ENCODE measurements at places on chromosomes 12 and 14.
A peak's percentile ranks its signal among the peaks of the same experiment; 100 is the strongest.

- no peak for DNase-seq
Observed at GRCh38 chr12:131527736-131528135, 183.2 kb upstream of the SFSWAP start.

DNA sequence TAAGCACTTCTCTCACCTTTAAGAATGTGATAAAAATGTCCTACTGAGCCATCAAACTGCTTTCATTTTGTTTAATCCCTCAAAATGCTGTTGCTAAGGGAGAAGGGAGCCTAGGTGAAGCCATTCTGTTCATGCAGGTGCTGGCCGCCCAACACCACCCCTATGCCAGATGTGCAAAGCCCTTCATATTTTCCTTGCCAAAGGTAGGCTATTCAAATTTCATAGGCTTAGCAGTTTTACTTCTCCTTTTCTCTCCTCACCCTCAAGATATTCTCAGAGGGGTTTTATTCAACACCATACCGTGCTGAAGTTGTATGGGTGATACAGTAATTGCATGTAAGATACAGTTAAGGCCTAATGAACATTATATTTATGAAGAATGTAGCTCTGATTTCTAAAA is 461.7 kb downstream of the GXYLT1 start:
- DNase-seq = no peak

DNA sequence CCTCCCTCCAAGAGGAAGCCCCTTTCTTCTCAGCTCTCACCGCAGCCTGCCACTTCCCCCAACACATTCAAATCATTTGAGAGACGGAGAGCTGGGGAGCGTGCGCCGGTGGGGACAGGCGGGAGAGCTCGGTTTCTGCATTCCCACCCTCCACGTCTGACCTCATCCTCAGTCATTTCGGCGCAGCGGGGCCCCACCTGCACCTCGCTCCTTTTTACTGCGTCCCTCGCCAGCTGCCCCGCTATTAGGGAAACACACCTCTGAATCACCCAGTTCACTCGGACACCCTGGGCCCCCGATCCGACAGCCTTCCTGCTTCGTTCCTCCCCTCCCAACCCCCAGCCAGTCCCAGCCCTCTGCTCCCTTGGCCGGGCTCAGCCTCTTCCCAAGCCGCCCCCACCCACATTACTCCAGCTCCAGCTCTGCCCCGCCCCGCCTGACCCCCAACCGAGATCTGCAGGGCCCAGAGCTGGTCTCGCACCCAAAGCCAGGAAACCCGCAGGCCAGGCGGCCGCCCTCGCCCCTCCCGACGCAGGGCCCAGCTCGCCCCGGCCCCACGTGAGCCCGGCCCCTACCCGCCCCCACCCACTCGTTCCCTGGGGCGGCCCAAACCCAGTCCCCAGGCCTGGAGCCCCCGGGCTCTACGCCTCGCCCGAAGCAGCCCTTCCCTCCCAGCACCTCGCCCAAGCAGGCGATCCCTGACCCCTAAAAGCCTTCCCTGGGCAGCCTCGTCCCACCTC is 783 bp downstream of the CORO1C start:
- no peak for DNase-seq

DNA sequence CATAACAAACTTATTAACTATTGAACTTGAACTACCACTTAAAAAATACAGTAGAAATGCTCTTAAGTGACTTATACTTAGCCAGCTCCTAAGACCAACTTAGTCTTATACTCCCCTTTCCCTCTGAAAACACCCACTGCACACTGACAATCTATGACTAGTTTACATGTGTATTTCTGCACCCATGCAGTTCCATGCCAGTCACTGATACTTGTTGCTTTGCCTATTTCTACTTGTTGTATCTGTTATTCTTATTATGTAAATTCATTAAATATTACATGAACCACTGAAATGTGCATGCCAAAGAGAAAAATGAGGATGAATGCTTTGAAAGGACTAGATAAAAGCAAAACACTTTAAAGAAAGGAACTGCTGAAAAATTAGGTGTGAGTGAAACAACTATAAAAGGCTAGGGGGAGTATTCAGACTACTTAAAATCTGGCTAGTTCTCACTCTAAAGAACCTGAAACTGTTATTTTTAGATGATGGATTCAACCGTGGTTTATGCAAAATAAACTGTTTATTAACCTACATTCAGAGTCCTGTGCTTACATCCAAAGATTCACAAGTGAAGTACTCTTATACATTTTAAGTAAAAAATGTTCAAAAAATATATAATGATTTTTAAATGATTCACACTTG is 74.7 kb downstream of the RPS6KA5 start:
- DNase-seq = no peak

DNA sequence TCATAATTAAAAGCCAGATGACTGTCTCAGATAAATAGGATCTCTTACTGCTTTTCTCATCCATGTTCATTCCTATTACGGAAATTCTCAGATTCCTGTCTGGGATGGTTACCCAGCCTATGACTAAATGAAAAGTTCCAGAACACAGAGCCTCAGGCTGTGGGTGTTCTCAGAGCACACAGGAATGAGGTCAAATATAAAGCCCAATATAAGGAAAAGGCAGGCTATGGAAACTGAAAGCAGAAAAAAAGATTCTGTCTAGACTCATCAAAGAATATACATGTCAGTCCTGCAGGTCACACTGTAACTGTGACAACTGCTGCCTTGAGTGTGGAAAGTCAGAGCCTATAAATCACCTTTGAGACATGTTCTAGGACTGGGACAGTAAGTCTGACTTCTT is 64.3 kb downstream of the DCAF5 start:
- DNase-seq = no peak

DNA sequence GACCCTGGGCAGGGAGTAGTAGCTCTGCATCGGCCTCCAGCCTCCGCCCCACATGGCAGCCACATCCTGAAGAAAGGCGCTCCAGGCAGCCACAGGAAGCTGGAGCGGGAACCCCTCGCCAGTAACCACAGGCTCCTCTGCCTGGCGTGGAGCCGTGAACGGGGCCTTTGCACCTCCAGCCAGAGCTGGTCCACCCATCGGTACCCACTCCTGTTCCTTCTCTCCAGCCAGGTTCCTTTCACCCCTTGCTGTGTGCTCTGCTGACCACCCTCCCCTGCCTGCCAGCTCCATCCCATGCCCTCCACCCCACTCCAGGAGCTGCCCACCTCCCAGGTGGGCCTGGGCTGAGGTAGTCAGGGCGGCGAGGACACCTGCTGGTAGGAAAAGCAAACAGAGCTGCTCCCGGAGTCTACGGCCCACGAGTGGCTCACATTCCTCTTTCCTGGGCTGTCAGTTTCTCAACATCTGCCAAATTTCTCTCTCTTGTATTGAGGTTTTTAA is 2.7 kb downstream of the TGFB3 start:
- no peak for DNase-seq

DNA sequence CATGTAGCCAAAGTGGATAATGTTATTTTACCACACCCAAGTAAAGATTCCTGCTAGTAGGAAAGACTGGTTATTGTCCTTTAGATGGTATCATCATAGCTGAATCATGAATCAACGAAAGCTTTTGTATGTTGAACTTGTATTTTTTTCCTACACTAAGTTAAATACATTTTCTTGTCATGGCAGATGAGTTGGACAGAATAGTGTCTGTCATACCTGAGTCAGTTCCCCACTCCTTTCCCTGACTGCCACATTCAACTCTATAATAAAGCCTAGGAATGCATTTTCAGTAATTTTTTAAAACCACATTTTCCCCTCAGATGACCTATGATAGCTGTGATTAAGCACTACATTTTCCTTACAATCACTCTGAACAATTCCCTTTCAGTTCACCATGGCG is 9.3 kb upstream of the PTHLH start:
- no peak for DNase-seq

GRCh38 chr12:13896063-13896626 is 85.3 kb downstream of the GRIN2B start:
- DNase-seq = no peak

- DNase-seq = no peak
Observed at GRCh38 chr12:50453872-50454271, 50.9 kb upstream of the DIP2B start.

- no peak for DNase-seq
Observed at GRCh38 chr12:130715150-130715997, 725 bp downstream of the RIMBP2 start.

DNA sequence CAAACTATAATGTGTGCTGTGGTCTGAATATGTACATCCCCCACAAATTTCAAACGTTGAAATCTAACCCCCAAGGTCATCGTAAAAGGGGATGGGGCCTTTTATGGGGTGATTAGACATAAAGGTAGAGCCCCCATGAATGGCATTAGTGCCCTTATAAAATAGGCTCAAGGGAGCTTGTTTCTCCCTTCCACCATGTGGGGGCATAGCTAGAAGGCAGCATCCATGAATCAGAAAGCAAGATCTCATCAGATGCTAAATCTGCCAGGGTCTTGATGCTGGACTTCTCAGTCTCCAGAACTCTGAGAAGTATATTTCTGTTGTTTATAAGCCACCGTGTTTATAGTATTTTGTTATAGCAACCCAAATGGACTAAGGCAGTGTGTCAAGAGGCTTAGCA is 33.4 kb upstream of the IGF1 start:
- no peak for DNase-seq

- DNase-seq = no peak
Observed at GRCh38 chr12:106994579-106995220, 7.8 kb upstream of the MTERF2 start.

DNA sequence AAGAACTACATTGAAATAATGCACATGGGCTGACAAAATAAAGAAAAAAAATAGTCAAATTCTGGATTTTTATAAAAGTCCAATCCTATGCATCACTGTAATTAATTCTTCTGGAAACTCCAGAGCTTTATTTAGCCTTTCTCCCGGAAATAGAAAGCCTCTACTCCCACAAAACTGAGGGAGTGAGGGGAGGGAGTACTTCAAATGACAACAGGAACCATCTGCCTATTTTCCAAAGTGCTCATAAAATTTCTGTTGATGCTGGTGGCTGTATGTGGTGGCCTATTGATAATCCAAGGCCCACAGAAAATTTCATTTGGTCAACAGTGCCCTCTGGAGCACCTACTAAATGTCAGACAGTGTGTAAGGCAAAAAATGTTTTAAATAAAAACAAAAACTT is 64.6 kb downstream of the KIF21A start:
- peak; percentile 18 for DNase-seq

DNA sequence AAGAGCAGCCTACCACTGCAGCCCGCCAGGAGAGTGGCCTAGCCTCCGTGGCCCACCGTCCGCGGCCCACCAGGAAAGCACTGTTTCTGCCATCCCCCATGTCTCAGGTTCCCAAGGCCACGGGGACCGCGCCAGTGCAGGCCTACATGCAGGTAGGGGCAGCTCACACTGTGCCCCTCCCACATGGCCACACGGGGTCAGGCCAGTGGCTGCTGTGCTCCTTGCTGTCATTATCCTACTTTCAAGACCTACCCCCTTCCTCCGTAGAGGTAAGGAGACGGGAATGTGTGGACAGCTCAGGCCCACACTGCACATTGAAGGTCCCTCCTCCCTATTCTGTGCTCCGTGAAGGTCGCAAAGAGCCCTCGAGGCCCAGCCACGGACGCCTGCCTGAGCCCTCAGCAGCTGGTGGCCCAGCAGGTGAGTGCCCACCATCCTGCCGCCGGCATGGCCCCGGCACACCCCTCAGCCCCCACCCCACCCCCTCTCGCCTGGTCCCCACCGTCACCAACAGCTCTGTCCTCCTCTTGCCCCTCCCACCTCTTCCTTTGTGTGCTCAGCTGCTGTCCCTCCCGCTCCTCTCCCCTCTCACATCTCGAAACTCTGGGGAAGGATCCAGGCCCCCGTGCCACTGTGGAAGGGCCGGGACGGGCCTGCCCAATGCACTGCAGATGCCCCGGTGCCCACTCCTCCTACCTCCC is 10.0 kb downstream of the DDX51 start:
- DNase-seq = no peak

- DNase-seq = no peak
Observed at GRCh38 chr12:66359300-66359699, 57.0 kb downstream of the HELB start.

DNA sequence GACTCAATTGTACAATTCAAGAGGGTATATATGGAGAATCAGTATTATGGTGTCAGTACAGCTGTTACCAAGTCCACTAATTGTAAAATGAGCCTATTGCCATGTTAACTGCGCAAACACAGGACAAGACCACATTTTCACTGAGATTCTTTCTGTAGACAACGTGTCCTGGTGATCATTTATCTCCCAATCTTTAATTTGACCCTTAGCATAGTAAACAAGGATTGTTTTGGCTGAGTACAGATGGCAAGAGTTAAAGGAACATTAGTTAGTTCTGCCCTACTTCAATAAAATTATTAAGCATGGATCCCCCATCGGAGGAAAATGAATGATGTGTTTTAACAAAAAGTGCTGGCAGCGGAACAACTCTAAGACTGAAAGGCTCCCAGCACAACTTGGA is 36.1 kb downstream of the SLC15A5 start:
- no peak for DNase-seq

DNA sequence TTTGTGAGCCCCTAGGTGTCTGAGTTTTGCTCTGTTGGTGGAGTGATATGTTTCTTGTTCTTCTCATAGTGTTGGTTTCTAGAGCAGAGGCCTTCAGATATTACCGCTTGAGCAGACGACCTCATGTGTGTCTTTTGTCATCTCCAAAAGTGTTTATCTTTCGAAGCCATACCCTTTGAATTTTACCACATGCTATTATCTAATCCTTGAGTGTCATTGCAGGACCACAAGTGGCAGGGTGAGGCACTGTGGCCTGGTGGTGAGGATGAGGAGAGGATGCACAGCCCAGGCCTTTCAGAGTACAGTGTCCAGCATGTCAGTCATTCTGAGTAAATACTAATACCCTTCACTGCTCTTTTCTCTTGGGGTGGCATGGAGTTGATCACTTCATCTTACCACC is 57.2 kb upstream of the CISTR start:
- no peak for DNase-seq

DNA sequence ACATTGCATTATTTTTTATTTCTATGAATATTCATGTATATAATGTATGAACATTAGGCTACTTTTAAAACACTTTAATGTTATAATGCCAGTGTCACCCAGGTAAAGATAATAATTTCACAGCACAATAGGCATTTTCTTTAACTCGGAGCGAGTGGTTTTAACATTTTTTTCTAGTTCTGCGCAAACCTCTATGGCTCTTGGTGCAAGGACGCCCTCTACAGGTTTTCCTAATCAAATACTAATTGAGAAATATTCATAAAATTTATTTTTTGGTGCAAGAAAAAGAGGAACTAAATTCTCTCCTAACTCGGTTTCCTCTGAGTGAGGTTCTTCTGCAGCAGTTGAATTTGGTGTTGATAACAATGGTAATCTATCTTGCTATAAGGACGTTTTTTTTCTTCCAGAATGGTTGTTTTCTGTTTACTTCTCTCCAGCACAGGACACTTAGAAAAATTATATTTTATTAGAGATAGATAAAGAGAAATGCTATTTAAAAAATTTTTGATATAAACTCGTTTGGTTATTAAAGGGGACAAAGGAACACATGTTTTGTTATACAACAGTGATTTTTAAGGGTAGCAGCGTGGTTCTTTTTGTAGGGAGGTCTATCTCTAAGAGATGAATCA is 2.4 kb upstream of the WIF1 start:
- DNase-seq = no peak
